ENCODE measurements at places on chromosomes 3 and 15.

GRCh38 chr3:159831466-159831865 lies 157.2 kb upstream of the IL12A start:
- DNase-seq, result no peak

GRCh38 chr3:55286693-55287092 lies 200.4 kb downstream of the WNT5A start:
- DNase-seq, result no peak

- DNase-seq, result no peak
Observed at GRCh38 chr3:25427155-25427554, 908 bp upstream of the RARB start.

DNA sequence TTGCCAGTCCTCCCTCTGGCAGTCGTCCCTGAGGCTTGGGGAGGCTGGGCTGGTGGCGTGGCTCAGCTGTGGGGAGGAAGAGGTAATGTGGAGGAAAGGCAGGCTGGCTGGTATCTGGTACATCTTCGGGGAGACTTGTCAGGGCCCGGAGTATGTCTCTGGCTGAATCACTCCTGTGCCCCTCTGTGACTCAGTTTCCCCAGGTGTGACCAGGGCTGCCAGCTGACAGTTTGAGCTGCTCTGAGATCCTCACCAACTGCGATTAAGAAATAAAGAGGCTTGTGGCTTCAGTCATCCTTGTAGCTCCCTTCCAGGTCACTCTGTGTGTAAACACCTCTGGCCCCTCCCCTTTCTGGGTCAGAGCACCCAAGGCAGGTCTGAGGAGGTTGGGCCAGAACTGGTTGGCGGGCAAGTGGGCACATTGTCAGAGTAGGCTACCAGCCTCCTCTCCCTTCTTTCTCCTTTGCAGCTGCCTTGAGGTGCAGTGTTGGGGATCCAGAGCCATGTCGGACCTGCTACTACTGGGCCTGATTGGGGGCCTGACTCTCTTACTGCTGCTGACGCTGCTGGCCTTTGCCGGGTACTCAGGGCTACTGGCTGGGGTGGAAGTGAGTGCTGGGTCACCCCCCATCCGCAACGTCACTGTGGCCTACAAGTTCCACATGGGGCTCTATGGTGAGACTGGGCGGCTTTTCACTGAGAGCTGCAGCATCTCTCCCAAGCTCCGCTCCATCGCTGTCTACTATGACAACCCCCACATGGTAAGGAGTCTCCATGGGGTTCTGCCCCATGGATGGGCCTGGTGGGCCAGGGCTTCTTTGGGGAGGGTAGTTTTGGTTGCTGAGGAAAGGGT lies 3.0 kb downstream of the TEX264 start:
- DNase-seq, result no peak

DNA sequence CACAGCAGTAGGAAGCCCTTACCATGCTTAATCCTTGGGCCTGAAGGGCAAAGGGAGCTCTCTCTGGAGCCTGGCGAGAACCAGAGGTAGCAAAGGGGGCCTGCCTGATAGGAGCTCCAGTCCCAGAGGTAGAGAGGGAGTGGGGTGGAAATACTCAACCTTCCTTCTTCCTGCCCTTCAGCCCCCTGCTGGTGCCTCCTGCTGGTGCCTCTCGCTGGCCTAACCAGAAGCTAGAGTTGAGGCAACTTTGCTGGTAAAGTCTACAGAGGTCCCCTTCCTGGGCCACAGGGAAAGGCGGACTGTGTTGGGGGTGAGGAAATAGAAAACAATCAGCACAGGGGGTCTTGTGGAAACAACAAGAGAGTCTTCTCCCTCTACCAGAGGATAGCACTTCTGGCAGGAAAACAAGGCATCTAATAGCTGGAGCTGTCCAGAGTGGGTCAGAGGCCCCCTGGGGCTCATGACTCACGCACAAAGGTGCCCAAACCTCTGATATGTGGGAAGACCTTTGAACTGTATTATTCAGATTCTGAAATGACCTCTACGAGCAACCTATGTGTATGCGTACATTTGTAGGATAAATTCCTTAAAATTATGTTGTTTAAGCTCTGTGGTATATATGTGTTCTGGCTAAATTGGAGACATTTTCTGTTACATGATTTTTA lies 133.9 kb downstream of the LRRC28 start:
- DNase-seq, result no peak

GRCh38 chr3:59786374-59786773 lies 736.5 kb upstream of the CFAP20DC start:
- DNase-seq, result no peak

DNA sequence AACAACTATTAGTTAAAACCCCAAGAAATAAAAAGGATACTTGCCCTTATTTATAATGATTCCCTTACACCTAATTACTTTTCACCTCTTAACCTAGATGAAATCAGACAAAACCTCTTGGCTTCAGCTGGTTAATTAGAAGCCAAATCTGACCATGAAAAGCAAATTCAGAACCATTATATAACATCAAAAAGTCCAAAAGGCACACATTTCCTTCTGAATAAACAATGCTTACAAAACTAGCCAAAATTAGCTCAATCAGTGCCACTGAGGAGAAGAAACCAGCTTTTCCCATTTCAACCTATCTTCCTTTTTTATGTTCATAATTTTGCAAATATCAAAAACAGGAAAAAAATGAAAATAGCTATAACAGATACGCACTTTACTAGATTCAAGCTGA lies 3.2 kb downstream of the EHHADH start:
- DNase-seq, result no peak
